AG09309 (cell line): ENCODE measurements at places on chromosomes 4 and X.
A peak's percentile ranks its signal among the peaks of the same experiment; 100 is the strongest.

DNA sequence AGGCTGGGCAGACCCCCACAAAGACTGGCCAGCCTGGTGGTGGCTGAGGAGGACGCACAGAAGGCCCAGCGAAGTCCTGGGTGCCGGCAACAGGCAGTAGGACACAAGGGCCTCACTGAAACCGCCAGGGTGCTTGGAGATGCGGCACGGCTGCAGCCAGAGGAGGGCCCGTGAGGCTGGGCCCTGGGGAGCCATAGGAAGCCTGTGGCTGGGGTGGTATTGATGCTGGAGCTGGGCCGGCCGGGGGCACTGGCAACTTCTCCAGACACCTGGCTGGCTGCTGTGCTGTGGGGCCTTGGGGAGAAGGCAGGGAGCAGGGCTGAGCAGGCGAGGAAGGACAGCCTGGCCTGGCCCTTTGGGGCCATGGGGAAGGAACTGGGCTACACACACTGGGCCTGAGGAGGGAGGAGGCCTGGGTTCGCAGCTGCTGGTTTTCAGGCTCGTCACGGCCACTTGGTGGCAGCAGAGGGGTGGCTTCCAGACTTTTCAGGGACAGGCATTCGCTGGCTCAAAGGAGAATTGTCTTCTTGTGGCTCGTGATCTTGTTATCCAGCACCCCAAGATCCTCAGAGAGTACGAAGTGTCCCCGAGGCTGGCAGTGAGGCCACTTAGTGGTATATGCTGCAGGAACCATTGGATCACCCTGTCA is 37.2 kb downstream of the ATP2B3 start:
- DNase-seq, result no peak

- no peak for DNase-seq
These were observed 1454.2 kb downstream of the ARAP2 start for GRCh38 chr4:34790131-34790530.

- DNase-seq, result no peak
These were observed 5.7 kb downstream of the AFM start for GRCh38 chr4:73487233-73487632.

DNA sequence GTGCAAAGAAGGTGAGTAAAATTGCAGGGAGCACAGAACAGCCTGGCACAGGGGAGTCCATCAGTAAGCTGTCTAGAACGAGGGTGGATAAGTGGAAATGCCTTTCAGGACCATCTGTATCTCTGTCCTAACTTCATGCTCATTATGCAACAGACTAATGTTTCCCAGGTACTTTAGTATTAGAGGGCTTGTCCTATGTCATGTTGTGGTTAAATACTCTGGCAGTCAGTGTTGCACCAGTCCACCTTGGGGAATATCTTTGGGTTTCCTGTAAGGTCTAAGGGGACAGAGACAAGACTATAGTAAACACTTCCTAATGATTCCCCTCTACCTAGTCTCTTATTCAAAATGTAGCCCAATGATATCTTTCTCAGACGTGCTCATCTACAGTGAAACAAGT is 21.3 kb downstream of the NOCT start:
- no peak for DNase-seq

DNA sequence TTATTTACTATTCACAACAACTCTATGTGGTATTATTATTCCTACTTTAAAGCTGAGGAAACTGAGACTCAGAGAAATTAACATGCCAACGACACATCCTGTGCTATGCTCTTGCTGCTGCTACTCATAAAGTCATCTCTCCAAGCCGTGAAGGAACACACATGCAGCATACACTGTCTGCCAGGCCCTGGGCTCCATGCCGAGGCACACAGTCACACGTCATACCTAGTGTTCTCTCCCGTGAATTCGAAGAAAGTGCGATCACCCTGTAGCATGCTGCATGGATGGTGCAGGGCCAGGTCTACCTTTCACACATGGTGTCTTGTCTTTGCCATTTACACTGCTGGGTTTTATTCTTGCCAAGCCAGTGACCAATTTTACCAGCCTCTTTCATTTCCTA is 34.1 kb downstream of the TBC1D1 start:
- no peak for DNase-seq

DNA sequence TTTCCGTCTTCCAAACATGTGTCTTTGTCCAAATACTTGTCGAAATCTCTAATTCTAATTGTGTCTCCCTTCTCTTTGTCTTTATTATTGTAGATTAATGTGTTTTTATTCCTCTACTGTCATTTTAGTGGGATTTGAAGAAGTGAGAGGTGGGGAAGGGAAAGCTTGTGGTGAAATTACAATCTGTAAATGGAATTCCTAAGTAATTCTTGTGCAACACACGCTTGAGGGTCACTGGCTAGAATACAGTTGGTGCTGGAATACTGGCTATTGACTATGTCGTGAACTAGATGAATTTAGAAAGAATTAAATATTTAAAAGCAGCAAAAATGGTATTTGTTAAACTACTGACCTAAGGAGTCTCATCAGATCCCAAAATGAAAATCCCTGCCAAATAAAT is 10.7 kb upstream of the FNIP2 start:
- peak; percentile 64 for DNase-seq

DNA sequence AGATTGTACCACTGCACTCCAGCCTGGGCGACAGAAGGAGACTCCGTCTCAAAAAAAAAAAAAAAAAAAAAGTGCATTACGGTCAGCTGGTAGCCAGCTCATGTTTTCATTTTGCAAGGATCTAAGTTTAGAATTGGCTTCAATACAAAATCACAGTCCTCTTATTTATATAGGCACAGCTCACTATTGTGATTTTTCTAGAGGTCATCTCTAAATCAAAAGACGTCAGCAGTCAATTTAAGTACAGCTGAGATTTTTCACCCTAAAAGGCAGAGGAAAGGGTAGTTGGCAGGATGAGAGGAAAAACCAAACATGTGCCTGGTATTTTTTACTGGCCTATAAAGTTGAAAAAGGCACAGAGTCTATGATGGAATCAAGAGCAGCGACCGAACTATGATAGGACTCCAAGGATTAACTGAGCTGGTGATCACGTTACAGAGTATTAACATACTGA is 30.8 kb downstream of the ASB5 start:
- DNase-seq, result peak; percentile 93

DNA sequence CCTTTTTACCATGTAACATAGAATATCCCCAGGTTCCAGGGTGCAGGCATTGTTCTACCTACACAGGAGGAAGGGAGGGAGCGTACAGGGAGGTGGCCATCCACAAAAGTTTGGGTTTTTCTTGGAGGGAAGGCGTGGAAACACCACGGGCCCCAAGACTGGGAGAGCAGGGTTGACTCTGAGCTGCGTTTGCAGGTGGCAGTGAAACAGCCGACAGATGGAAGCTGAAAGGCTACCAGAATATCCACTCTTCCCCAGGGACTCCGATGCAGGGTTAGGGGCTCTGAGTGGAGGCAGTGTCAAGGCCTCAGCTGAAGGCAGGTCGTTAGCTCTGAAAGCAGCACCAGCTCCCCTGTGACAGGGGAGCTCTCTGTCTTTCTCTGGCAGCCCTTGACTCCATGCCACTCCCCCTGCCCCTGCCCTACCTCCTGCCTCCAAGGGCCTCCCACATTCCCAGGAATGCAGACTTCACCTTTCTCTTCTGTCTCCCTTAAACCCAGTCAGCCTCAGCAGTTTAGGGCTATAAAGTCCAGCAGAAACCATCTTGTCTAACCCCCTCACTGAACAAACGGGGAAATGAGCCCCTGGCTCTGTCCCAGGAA is 14.0 kb upstream of the GLOD5 start:
- DNase-seq, result no peak

- no peak for DNase-seq
These were observed 2.2 kb upstream of the UGT2B4 start for GRCh38 chr4:69497886-69498395.

DNA sequence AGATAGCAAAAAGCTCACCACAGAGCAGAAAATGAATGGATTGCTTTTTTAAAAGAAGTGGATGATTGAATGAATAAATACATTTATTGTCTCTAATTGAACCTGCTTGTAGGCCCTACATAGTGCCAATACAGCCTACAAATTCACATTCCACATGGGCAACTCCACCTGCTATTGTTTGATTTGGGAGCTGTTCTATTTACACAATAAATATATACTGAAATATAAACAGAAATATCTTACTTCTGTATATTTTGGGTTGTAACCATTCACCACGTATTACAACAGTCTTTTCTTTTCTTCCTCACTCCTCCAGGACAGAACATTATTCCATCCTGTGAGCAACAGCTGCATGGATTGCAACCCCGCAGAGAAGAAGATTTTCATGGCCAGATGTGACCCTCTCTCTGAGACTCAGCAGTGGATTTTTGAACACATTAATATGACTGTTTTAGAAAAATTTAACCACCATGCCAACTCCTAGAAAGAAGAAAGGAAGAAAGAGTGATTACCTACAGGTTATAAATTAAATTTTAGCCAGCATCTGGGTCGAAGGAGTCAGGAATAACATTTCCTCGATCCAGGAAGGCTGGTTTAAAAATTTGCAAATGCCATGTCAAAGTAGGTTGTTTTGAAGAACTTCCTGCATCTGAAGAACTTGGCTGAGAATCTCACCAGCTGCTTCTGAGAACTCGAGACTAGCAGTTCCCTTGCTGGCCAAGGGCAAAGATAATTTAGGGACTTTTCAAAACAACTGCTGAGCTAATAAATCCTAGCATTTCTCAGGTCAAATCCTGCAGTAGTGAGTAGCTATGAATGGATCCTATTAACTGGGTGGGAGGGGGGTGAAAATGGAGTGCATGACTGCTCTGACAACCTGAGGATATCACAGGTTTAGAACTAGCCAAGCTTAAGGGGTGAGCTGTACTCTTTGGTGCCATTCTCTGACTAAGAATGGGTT is 128.7 kb upstream of the GALNT7 start:
- no peak for DNase-seq

GRCh38 chr4:102116121-102116520 is 229.2 kb downstream of the SLC39A8 start:
- no peak for DNase-seq

DNA sequence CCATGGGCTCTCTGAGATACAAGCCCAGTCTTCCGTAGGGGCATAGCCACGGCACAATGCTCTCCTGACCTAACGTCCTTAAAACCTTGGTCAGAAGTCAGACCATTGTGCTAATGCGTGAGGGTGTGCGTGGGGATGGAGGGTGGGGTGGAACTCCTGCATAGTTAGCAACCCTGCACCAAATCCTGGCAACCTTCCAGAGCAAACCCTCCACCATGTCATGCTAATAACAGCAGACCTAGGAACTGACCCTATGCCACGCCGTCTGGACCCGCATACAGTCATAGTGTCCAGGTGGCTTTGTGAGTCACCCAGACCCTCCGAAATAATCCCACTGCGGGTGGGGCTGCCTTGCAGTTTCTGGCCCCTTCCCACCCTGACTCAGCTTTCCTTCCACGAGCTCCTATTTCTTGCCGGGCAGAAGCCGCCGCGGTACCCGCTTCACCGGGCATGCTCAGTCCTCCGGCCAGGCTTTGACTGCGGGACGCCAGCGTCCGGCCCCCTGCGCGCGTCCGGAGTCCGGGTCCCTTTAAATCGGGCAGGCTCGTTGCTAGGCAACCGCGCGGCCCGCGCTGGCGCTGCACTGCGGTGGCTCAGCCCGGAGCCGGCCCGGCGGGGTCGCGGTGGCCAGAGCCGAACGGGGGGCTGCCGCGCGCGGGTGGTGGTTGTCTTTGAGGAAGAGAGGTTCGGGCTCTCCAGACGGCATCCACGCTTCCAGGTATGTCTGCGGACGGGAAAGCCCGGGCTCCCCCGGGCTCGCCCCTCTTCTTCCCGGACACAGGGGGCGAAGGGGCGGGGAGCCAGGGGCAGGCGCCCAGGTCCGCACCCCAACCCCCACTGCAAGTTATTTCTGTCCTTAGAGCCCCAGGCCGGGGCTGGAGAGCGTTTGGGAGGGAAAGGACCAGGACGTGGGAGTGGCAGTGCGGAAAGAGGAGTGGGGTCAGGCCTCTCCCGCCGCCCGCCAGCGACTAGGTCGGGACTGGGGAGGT is at the start of gene CCDC160:
TSS of gene CCDC160 (plus strand) at position 557 of the 989 bp plus-strand sequence. CDS start 7,619 bp downstream, outside the sequence.
- DNase-seq, result no peak

- no peak for DNase-seq
These were observed 3.0 kb upstream of the NDP start for GRCh38 chrX:43976205-43976604.

DNA sequence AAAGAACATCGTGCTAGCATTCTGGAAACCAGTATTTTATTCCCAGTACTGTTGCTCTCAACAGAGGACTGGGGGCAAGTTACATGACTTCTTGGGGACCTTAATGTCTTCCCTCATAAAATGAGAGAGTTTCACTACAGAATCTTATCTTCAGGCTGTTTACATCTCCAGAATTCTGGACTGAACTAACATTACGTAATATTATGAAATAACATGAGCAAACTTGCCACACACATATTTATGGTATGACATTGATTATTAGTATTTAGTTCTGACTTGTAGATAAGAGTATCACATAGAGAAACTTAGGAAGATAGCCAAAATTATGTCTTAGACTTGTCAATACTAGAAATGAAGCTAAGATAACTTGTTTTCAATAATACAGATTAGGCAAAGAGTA is 68.0 kb downstream of the NFKB1 start:
- peak; percentile 13 for DNase-seq

- DNase-seq, result no peak
These were observed 45.0 kb upstream of the USP46 start for GRCh38 chr4:52704133-52704532.

GRCh38 chr4:3440979-3441500 is 728 bp upstream of the HGFAC start:
- DNase-seq, result no peak

DNA sequence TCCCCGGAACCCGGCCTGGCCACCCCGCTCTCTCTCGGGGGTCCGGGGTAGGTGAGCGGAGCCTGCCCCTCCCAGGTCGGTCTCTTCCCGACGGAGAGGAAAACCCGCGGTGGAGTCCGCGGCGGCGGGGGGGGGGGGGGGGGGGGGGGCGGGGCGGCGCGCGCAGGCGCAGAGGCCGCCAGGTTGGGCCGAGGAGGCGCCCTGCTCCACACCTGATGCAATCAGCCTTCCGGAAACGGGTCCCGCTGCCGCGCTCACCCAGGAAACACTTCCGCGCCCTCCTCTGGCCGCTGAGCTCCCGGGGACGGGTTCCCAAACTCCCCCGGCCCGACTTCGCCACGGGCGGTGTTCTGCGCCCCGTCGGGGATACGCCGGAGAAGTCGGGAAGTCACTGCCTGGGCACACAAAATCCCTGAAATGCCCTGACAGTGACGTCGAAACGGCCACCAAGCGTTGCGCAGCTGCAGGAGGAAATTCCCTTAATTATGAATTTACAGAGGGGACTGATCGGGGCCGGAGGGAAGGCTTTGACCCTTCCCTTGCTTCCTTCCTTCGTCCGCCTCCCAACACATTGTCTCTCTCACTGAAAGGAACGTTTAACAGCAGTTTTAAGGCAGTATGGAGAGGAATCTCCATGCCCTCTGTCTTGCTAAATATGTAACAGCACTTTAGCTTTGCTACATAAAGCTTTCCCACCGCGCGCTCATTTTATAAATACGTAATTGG is 2.1 kb upstream of the APBB2 start:
- no peak for DNase-seq

- DNase-seq, result peak; percentile 13
These were observed 670.3 kb upstream of the FAM241A start for GRCh38 chr4:111475001-111475400.

DNA sequence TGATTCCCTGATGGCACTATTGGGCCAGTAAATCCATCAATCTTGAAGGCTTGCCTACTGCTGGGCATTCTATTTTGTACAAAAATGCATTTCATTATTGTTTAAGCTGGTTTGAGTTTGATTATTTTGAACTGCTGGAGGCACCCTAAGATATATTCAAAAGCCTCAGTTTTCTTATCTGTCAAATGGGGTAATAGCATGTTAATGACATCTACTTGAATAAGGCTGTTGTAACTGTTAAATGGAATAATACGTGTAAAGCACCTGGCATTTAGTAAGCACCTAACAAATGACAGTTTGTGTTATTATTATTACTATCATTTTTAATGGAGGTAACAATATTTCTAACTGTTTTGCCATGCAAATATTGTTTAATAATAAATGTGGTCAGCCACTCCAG is 6.9 kb upstream of the SMIM43 start:
- DNase-seq, result no peak

GRCh38 chr4:16875487-16875886 is 23.0 kb downstream of the LDB2 start:
- DNase-seq, result peak; percentile 75
